ENCODE measurements at places on chromosomes 13 and 19. TPM values are rescaled to one million over a fixed set of nuclear protein-coding genes. Genes with fewer than 3 reads are reported as not detected.

ZNF823 gene
- polyA plus RNA-seq, result 1.6 TPM

DNA sequence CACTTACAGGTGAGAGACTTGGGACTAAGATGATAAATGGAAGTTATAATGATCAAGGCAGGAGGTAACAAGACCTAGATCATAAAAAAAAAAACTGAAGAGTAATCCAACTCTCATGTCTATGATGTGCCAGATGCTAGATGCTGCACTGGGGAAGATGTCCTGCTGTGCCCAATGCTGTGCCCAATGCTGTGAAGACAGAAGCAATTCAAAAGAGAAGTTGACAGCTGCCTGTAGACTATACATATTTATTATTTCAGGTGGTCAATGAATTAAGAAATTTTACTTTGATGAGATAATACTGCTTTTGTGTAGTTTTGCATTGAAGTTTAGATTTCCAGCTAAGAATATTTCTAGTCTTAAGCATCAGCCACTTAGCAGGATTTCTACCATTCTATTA lies 21.5 kb downstream of the VWA8 start:
- no peaks in the 10 kb centered on the region for H3K27me3 ChIP-seq
- H3K4me1 ChIP-seq, result peaks cover 34% of the 10 kb centered on the region
- DNase-seq, result no peak
- H3K4me3 ChIP-seq, result no peak overlapping the region
- no peaks in the 10 kb centered on the region for H3K36me3 ChIP-seq
- H3K27ac ChIP-seq, result no peak overlapping the region

CBY2 gene
- polyA plus RNA-seq, result not detected

GSX1 gene
- polyA plus RNA-seq, result not detected

ZSCAN18 gene
- polyA plus RNA-seq, result 41.9 TPM

Data from heart left ventricle (tissue), 16 donors.